ENCODE measurements at places on chromosomes 2 and 18.

DNA sequence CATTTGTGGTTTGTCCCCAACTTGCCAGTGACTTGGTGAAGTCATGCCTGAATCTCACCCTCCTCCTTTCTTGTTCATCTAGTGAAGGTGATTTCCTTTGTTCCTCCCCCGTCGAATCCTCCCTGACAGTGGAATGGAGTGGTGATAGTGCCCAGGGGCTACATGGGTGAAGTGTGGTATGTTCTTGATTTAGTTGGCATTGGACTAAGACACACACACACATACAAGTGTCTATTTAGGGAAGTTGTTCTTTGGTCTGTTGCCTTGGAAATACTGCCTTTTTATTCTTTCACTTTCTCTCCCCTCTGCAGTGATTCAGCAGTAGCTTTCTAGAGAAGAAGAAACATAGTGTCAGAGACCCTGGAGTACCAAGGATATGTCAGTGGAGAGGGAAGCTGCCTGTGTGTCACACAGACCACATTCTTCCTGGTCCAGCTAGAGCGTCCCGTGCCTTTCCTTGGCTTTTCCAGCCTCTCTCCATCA, 10.9 kb downstream of the INPP4A start:
- peak; percentile 33 for DNase-seq

- no peak for DNase-seq
These were observed 223.9 kb downstream of the MBD5 start for GRCh38 chr2:148244593-148245292.

GRCh38 chr18:5317186-5317585, 21.7 kb upstream of the ZBTB14 start:
- DNase-seq, result no peak

GRCh38 chr2:134220344-134220974, 33.4 kb upstream of the MGAT5 start:
- no peak for DNase-seq

DNA sequence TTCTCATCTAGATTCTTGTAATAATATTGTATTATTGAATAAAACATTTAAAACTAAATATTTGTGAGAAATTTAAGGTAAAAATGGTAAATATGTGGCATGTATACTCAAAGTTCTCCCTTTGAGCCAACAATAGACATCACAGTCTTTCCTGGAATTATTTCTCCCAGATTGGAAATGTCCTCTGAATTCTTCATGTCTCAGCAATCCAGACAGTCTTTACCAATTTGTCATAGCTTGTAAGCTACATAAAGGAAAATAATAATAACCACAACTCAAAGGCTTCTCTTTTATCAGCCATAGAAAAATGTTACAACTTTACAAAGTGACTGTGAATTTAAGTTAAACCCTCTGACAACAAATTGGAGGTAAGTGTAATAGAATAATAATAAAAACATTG, 784.9 kb downstream of the EPHA4 start:
- DNase-seq, result no peak

- no peak for DNase-seq
These were observed 462.1 kb downstream of the ERBB4 start for GRCh38 chr2:212076456-212076855.

DNA sequence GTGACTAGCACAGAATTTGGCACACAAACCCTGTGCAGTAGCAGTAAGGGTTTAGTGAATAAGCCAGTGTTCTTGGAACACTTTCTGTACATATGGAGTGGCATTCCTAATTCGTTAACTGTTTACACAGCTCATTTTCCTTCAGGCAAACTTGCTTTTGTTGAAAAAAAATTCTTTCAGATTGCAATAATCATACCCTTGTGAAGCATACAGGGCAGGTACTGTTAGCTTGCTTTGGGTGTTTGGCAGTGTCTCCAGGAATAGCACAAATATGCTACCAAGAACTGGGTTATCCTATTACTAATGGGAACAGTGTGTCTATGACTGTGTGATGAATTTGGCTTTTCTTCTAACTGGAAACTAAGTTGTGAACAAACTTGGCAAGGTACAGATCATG, 33.4 kb downstream of the UGP2 start:
- DNase-seq, result no peak

Measured in activated CD4-positive, alpha-beta T cell treated with anti-CD3 and anti-CD28 coated beads, Interleukin-2, amount 50 U/mL, for 48 hours (primary cell).